ENCODE measurements at places on chromosomes 3 and 15.
A peak's percentile ranks its signal among the peaks of the same experiment; 100 is the strongest.

GRCh38 chr3:168134931-168135330 lies 39.2 kb upstream of the GOLIM4 start:
- no peak for DNase-seq

- DNase-seq: peak; percentile 74
Observed at GRCh38 chr3:17412950-17413530, 329.4 kb downstream of the TBC1D5 start.

GRCh38 chr15:61083081-61083787 lies 145.9 kb downstream of the RORA start:
- DNase-seq: no peak

DNA sequence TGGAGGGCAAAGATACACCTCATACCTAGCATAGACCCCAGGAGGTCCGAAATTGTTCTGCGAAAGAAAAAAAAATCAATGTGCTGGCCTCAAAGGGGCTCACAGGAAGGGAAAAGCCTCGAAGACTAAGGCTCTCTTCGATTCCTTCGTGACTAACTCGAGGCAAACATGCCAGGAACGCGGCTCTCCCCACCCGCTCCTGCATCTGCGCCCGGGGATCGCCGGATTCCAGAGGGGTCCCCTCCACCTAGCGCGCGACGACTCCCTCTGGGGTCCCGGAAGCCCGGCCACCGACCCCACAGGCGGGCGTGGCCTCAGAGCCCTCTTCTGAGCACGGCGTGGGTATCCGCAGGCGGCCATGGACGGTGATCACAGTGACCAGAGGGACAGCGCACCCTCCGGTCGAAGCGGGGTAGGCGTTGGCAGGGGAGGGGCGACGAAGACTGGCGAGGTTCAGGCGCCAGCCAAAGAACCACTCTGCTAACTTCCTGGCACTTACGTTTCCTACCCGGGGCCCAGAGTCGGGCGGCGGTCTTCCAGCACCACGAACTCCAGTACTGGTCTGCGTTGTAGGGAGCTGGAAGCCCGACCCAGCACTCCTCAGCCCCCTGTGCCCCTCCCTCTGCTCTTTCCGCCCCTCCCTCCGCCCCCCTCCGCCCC lies 515 bp upstream of the EIF3J start:
- no peak for DNase-seq

- DNase-seq: no peak
Observed at GRCh38 chr15:85094685-85095084, 113.0 kb downstream of the PDE8A start.

- no peak for DNase-seq
Observed at GRCh38 chr15:38012894-38013293, 78.5 kb downstream of the TMCO5A start.

- DNase-seq: no peak
Observed at GRCh38 chr3:140167600-140168281, 232.8 kb downstream of the CLSTN2 start.

DNA sequence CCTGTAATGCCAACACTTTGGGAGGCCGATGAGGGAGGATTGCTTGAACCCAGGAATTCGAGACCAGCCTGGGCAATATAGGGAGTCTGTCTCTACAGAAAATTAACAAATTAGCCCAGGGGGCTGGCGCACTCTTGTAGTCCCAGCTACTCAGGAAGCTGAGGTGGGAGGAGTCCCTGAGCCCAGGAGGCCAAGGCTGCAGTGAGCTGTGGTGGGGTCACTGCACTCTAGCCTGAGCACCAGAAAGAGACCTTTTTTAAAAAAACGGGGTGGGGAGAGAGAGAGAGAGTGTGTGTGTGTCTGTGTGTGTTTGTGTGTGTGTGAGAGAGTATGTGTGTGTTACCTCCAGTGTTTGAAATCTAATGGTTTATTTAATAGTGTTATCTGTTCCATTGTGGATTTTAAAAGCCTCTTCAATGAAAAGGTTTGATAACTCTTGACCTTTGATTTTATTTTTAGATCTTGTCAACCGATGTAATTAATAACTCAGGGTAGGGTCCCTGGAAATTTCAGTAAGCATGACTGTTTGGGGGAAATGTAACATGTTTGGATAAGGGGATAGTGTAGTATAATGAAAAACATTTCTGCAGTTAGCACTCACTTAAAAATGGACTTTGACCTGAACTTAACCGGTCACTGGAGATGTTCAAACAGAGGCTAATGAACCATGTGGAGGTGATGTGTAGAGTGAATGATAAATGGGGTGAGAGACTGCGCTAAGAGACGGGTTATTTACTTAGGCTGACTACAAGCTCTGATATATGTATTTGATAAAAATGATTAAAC lies 29.7 kb downstream of the LRCH3 start:
- no peak for DNase-seq

DNA sequence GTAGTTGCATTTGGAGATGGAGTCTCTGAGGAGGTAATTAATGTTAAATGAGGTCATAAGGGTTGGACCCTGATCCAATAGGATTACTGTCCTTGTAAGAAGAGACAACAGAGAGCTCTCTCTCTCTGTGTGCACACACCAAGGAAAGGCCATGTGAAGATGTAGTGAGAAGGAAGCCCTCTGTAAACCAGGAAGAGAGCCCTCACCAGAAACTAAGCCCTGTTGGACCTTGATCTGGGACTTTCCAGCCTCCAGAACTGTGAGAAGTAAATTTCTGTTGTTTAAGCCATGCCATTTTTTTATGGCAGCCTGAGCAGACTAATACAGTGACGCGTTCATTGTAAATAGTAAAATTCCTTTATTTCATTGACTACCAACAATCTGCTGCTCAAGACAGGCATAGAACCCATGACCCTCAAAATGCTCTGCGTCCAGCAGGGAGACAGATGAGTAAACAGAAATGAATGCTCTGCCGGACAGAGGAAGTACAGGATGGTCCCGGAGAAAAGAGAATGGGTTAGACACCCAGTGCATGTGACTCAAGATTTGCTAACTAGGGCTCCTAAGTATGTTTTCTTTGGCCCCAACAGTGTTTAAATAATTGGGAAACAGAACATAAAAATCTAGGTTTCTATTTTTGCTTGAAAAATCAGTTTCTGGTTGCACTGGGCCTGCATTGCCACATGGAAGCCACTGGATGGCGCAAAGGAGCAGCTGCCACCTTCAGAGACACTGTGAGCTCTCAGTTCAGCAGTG lies 37.9 kb upstream of the TNFAIP8L3 start:
- no peak for DNase-seq

- no peak for DNase-seq
Observed at GRCh38 chr3:102084006-102084405, 234.7 kb downstream of the NFKBIZ start.

DNA sequence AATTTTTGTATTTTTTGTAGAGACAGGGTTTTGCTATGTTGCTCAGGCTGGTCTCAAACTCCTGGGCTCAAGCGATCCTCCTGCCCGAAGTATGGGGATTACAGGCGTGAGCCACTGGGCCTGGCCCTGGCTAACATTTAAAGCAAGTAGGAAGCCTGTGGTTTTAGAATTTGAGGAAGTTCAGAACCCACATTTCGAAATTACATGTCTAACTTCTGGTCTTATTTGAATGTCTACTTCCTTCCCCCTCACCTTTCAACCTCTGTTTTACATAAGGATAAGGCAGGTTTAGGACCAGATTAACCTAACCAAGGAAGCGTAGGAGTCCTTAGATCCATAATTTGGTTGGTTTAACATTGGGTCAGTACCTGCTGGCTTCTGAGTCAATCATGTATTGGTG lies 120.5 kb upstream of the PROK2 start:
- peak; percentile 76 for DNase-seq

- DNase-seq: peak; percentile 15
Observed at GRCh38 chr3:64214381-64215018, 10.8 kb downstream of the PRICKLE2 start.

DNA sequence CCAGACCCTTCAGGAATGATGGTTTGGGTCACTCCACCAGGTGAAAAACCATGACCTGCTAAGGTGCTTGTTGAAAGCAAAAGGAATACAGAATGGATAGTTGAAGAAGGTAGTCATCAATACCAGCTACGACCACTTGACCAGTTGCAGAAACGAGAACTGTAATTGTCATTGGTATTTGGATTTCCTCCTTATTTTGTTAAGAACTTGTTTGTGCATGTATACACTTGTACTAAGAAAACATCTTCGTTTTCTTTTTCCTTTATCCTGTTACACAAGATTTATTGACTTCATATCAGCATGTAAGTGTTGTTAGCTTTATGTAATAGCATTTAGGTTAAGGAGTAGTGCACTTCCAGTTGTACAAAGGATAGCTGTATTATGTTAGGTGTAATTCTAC lies 261.8 kb downstream of the MCTP2 start:
- no peak for DNase-seq

- no peak for DNase-seq
Observed at GRCh38 chr15:96393209-96393513, 62.7 kb downstream of the NR2F2 start.

DNA sequence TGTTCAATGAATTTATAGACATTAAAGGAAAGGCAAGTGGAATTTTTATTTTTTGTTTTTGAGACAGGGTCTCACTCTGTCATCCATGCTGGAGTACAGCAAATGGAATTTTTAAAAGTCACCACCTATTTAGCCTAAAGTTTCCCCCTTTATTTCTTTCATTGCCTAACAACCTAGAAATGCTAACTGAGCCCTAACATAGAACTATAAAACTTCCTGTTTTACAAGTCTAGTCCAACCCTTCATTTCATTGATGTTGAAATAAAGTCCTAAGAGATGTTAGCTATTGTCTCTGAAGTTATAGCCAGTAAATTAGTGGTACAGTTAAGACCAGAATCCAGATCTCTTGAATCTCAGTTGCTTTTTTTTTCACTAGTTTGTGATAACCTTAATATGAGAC lies 39.0 kb downstream of the MAPK6 start:
- no peak for DNase-seq

GRCh38 chr3:70832089-70832833 lies 519.8 kb upstream of the MDFIC2 start:
- DNase-seq: no peak

- DNase-seq: no peak
Observed at GRCh38 chr3:24272875-24273274, 221.8 kb downstream of the THRB start.

- DNase-seq: peak; percentile 42
Observed at GRCh38 chr15:58146749-58147148, 8.6 kb downstream of the AQP9 start.

DNA sequence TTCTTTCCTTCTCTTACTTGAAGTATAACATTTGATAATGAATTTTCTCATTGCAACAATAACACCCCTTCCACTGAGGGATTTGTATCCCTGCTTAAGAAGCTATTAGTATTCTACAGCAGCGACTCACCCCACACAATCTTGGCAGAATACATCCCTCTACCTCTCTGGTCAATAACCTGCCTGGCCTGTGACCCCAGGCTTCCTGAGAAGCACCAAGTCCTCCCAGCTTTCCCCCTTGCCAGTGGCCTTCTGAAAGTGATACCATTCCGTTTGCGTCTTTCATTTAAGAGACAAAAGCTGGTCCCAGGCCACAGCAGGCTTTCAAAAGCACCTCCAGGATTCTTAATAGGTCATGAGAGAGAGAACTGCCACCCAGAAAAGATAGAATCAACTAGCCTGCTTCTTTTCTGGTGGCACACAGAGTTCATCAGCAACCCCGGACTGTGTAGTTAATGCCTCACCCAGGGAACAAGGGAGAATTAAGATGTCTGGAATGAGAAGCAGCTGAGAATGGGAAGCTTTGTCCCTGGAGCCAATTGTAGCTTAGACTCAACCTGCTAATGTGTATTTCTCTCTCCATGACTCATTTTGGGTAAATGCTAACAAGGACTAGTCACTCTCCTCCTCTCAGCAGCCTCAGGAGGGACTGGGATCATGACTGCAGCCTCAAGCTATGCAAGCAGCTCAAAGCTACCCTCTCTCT lies 101.0 kb upstream of the CPNE4 start:
- DNase-seq: no peak

GRCh38 chr3:26715431-26715830 lies 92.9 kb downstream of the LRRC3B start:
- DNase-seq: no peak

Measured in common myeloid progenitor, CD34-positive (primary cell).